ENCODE measurements at places on chromosomes 1 and 21. TPM values are rescaled to one million over a fixed set of nuclear protein-coding genes. Genes with fewer than 3 reads are reported as not detected.

The DPT gene
- 8.8 TPM for total RNA-seq

The ARHGEF10L gene
- total RNA-seq = 23.9 TPM

The LRRC71 gene
- not detected for total RNA-seq

The EDARADD gene
- not detected for total RNA-seq

The TRIM46 gene
- total RNA-seq = 5.2 TPM

The MTMR11 gene
- total RNA-seq = 7.3 TPM

The ZNF496 gene
- total RNA-seq = 60.7 TPM

The GPA33 gene
- total RNA-seq = not detected

The PTAFR gene
- 0.65 TPM for total RNA-seq

The GALE gene
- 16.7 TPM for total RNA-seq

The CNTN2 gene
- total RNA-seq = not detected

The C8B gene
- not detected for total RNA-seq

The PRRX1 gene
- 679 TPM for total RNA-seq

The EPHA2 gene
- total RNA-seq = 7.8 TPM

The GPR3 gene
- total RNA-seq = not detected

The ERG gene
- total RNA-seq = 9.9 TPM

The TFF2 gene
- total RNA-seq = not detected

The DNASE2B gene
- not detected for total RNA-seq

The NTNG1 gene
- 2.0 TPM for total RNA-seq

The IVL gene
- not detected for total RNA-seq

The FCN3 gene
- total RNA-seq = not detected

The TMEM82 gene
- total RNA-seq = not detected

The MYOM3 gene
- total RNA-seq = not detected

The HSD3B2 gene
- total RNA-seq = not detected

The OR2T2 gene
- total RNA-seq = not detected

The TNFRSF18 gene
- total RNA-seq = not detected

The COL18A1 gene
- 57.9 TPM for total RNA-seq

The DIRAS3 gene
- 1.2 TPM for total RNA-seq

The ATP1A4 gene
- total RNA-seq = not detected

The LRRC39 gene
- 3.7 TPM for total RNA-seq

The SLC44A5 gene
- total RNA-seq = not detected

The CFAP45 gene
- total RNA-seq = 0.27 TPM

The AMIGO1 gene
- 0.54 TPM for total RNA-seq

The CD244 gene
- not detected for total RNA-seq

The PCAT6 gene
- total RNA-seq = not detected

The ZZZ3 gene
- 86.3 TPM for total RNA-seq

The MRPL55 gene
- 74.1 TPM for total RNA-seq

The CGN gene
- total RNA-seq = 0.09 TPM

The RNU1-1 gene
- 2,882 TPM for total RNA-seq

The GUCA2B gene
- not detected for total RNA-seq

The CATSPERE gene
- total RNA-seq = 0.49 TPM

The RPE65 gene
- total RNA-seq = not detected

The CLDN17 gene
- total RNA-seq = not detected

The LPAR3 gene
- 3.6 TPM for total RNA-seq

The USH2A gene
- total RNA-seq = under 0.01 TPM

The STMN1 gene
- total RNA-seq = 137 TPM

The TOMM20 gene
- total RNA-seq = 107 TPM

The BNIPL gene
- total RNA-seq = 0.18 TPM

The TMEM167B gene
- total RNA-seq = 26.1 TPM

The COL8A2 gene
- total RNA-seq = 11.0 TPM

The S100A8 gene
- not detected for total RNA-seq

The GPR61 gene
- total RNA-seq = under 0.01 TPM
